NCI-H524 treated with DMSO at 0.1 percent for 48 hours (cell line): ENCODE measurements at places on chromosomes 1 and 21.

GRCh38 chr1:89733748-89734147 lies 87.1 kb upstream of the LRRC8D start:
- no peak for DNase-seq

DNA sequence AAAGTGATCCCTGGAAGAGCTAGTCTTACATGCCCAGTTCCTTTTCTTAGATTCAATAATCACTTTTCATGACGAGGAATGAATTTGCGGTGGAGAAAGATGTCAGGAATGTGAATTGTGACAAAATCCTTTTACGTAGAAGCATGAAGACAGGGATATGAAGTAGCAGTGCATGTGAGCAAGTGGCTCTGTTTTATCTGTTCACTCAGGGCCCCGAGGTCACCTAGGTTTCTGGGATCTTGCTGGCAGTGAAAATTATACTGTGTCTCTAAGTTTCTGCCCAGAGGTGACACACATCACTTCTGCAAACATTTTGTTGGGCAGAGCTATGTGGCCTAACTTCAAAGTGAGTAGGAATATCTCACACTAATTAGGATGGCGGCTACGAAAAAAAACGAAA lies 79.3 kb downstream of the USP25 start:
- DNase-seq: no peak

DNA sequence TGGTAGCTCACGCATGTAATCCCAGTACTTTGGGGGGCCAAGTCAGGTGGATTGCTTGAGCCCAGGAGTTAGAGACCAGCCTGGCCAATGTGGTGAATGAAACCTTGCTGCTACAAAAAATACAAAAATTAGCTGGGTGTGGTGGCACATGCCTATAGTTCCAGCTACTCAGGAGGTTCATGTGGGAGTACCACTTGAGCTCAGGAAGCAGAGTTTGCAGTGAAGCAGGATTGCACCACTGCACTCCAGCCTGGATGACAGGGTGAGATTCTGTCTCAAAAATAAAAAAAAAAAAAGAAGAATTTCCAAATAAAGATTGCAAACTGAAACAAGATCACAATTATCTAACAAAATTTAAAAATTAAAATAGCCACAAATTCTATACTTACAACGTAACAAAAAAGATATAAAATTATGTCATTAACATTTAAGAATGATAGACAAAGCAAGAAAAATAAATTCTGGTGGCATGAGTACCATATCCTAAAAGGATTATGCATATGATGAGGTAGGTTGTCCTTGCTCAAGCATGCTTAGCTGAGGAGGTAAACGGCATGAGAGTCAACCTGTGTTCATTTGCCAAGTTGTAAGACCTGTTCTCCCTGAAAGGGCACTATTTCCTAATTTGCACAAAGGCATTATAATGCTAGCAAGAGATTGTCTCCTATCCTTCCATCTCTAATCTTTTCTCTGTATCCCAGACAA lies 20.2 kb downstream of the IPP start:
- DNase-seq: no peak

- DNase-seq: no peak
Observed at GRCh38 chr1:174072581-174072980, 50.4 kb upstream of the RC3H1 start.

GRCh38 chr21:25884311-25884710 lies 149.5 kb downstream of the GABPA start:
- no peak for DNase-seq

- no peak for DNase-seq
Observed at GRCh38 chr1:200749090-200749489, 10.4 kb downstream of the CAMSAP2 start.

DNA sequence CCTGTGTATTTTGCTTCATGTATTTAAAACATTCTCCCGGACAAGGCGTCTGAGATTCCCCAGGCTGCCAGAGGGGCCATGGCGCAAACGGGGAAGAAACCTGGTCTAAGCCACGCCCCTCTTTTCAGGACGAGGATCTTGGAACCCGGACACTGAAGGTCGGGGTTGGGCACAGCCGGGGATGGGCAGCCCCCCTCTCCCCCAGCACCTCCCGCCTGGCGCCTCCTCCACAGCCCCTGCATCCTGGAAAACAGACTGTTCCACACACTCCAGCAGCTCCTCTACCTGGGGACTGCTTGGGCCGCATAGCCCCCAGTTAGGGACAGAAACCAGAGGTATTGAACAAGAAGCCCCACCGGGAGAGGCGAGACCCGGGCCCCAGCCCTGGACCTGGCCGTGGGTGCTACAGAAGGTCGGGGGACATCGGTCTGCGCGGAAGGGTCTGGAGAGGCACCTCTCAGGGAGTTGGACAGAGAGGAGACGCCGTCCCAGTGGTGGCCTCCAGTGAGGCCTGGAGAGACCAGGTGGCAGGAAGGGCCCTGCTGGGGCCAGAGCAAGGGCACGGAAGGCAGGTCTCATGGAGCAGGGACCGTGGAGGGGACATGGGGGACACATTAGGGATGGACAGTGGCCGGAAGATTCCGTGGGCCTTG lies 5.4 kb downstream of the TP73 start:
- no peak for DNase-seq

DNA sequence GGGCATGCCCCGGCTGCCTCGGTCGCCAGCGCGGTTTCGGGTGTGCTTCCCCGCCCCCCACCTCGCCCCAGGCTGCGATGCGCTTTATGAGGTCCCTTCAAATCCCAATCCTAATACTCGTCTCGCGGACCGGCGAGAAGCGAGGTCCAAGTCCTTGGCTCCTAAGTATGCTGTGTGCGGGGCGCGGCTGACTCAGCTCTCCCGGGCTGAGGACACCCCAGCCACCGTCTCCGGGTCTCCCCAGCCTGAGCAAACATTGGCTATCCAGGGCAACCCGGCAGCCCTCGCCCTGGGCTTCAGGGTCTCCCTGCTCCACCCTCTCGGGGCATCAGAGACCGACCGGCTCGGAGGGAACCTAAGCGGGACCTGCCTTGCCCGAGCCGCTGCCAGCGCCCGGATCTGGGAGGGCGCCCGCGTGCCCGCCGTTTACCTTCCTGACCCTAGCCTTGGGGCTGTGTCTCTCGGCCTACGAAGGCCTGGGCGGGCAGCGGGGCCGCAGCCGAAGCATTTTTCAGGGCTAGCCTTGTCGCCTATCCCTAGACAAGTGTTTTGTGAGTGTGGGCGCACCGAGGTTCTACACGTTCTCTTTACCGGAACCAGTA lies 1.2 kb downstream of the ITPKB start:
- no peak for DNase-seq

DNA sequence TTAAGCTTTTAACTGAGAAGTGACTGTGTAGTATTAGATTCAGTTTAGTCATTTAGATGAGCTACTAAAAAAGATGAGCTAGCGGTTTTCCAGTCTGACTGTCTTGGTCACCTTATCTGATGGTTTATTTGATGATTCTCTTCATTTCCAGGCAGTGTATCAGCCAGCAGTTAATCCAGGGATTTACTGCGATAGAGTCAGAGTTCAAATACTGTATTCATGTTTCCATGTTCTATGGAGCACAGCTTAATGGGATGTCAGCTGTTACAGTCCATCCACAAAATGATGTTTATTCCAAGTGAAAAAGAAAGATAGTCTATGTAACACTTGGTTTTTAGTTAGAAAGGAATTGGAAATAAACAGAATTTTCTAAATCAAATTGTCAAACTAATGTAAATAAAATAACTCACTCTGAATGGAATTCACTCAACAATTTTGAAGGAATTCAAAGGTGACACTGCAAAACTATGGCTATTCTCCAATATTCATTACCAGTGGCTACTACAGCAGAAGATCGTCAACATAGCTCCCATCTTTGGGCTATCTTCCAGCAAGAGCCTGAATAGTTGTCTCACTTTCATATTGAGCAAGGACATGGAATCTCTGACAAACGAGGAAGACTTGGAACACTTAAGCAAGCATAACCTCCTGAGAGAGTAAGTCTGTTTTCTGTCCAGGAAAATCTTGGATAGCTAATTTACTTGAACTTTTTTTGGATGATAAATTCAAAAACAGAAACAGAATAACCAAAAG lies 54.6 kb upstream of the DPT start:
- DNase-seq: no peak

DNA sequence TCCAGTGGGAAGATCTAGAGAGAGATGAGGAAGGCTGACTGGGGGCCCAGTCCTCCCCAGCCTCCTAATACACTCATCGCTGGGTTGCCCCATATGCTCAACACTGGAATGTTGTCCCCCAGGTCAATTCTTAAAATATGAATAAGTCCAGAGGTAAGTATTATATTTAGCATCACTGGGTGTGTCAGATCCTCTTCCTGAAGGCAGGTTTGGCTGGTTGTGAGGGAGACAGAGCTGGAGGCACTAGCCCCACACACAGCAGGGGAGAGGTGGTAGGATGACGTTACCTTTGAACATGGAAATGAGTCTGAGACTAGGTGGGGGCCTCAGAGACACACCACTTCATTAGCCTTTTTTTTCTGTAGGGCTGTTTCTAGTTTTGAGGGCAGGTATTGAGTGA lies 42.6 kb downstream of the SLC44A3 start:
- DNase-seq: no peak

DNA sequence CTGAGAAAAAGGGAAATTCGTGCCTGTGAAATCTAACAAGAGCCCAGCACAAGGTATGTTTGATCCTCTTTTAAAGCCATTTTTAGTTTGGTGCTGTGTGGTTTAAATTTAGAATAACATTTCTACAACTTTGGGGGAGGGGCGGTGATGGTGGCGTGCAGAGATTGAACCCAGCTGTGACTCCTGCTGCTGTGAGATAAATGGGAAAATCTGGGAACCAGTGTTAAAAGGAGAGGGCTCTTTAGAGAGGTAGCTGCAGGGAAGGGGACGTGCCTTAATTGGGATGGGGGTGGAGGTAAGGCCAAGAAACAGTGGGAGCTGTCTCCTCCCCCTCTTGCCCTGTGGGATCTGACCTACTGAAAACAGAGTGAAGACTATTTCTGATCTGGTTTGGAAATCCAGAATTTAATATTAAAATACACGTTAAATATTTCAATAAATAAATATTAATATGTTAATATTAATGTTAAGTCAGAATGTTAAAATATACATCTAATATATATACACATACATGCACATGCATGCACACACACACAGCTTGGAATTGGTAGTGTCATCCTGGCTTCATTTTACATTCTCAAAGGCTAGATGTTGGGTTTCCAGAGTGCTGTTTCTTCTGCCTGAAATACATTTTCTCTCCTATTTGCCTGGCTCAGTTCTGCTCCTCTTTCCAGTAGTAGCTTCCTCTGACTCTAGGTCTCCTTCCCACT lies 30.1 kb upstream of the DNAJC6 start:
- no peak for DNase-seq

- DNase-seq: no peak
Observed at GRCh38 chr1:79040424-79041082, 34.0 kb upstream of the ADGRL4 start.

DNA sequence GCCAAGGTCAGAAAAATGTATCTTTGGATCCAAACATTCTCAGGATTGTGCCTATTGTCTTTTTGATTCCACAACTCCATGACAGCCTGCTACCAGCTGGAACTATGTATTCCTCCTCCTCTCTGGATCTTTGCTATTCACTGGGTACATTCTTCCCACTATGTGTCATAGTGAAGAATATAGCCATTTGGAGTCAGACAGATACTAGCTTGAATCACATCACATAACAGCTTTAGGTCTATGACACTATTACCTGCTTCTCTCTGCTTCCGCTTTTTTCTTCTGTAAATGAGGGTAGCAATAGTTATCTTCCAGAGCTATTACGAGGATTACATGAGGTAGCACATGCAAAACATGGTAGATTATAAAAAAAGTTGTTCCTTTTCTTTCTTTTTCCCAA lies 5.4 kb upstream of the EXO1 start:
- no peak for DNase-seq

- DNase-seq: no peak
Observed at GRCh38 chr1:16397120-16397519, 30.1 kb downstream of the SZRD1 start.

GRCh38 chr1:56034222-56034621 lies 545.1 kb downstream of the PLPP3 start:
- no peak for DNase-seq

- DNase-seq: no peak
Observed at GRCh38 chr1:69479734-69480133, 88.0 kb upstream of the LRRC7 start.

DNA sequence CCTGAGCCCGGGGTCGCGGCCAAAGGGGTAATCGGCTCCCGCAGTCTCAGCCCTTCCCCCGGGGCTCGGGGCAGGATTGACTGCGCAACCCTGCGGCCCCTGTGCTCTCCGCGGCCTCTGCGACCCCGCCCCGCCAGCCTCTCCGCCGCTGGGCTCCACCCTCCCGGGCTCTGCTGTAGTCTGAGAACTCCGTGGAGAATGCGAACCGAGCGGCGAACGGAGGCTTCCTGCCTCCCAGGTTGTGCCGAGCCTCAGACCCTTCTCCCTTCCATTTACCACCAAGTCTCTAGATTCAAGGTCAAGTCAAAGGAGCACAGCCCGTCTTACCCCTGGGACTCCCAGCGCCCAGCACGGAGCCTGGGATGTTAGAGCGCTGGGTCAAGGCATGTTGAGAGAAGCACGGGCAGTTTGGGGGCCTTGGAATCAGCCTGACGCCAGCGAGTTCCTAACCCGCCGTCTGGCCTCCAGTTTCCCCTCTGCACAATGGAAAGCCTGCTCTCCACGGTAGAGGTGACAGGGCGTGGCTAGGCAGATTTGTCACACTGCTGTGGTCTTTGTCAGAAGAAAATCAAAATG lies 3.0 kb downstream of the ATP2B4 start:
- no peak for DNase-seq

DNA sequence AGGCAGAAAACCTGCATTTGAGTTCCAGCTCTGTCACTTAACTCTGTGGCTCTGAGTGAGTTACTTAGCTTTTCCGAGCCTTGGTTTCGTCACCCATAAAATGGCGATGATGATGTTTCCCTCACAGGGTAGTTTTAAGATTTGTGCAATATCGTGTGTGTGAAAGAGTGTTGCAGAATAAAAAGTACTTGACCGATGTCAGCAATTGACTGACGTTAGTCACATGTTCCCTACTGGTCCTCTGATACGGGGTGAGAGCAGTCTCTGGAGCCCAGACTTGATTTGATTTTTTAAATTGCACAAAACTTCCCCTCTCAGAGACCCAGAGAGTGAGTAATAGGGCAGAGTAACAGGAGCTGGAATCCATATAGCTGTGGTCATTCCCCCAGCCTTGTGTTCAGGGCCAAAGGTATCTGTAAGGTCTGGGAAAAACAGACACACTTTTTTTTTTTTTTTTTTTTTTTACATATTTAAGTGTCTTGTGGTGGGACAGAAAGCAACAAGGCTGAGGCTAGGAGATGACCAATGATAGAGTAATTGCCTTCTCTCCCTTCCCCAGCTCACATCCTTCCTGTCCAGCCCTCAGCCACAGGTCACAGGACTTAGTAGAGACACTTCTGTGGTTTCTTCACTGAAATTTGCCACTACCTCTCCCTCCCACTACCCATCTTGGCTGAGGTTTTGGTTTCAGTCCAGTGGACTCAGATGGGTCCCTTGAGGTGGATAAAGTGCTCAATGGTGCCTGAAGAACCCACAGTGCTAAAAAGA lies 2.0 kb downstream of the FCER1G start:
- no peak for DNase-seq
